ENCODE measurements at places on chromosomes 7 and 10.

DNA sequence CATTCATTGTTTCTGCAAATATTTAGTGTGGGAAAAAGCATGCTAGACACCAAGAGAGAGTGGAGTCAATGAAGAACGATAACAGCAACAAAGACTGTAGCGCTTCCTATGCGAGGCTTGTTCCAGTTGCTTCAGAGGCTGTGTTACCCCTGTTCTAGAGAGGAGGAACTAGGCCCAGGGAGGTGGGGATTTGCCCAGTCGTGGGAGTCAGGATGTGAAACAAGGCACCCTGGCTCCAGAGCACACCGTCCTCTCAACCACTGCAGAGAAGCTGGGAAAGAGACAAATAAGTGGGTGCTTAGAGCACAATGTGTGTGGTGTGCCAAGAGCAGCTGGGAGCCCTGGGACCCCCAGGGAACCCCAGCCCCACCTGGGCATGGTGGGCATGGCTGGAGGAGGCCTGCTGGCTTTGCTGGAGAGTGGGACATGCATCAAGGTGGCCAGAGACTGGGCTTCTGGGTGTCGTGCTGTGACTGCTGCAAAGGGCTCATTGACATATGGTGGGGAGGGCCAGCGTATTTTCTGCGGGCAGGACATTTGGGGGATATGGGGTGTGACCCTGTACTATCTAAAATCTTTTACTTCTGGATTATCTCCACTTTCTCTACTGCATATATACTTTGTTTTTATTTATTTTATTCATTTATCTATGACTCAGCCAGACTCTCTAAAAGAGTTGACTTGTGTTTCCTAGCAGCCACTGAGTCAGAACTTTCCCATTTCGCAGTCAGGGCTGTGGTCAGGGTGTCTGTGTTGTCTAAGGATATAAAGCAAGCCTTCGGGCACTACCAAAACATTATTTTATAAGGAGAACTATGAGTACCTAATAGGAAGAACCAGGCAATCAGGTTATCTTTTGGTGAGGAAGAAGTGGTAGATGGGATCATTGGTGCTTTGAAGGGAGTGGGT is 95.4 kb downstream of the TCF7L2 start:
- no peak for DNase-seq

- DNase-seq, result no peak
These were observed 15.1 kb upstream of the VIPR2 start for GRCh38 chr7:159159731-159160130.

DNA sequence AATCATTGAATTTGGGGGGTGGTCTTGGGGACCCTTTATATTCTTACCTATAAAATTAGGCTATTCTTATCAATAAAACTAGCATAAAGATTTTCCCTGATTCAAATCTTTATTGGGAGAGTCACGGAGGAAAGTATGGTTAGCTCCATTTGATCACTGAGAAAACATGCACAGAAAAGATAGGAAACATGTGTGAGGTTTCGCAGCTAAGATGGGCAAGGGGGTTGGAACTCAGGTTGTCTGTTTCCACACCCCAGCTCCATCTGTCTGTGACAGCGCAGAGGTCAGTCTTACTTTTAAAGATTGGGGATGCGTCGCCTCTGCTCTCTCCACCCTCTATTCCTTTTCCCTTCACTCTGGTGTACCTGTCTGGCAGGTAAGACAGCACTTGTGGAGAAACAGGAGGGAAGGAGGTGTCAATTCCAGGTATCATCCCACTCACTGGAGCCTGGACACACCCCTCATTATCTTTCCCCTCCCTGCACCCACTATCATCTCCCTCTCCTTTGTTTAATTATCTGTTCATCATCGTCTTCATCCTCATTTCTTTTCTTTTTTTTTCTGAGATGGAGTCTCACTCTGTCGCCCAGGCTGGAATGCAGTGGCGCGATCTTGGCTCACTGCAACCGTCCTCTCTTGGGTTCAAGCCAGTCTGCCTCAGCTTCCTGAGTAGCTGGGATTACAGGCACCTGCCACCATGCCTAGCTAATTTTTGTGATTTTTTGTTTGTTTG is 2.4 kb upstream of the DENND10 start:
- no peak for DNase-seq

GRCh38 chr10:80452640-80453039 is 1.5 kb upstream of the TSPAN14 start:
- DNase-seq, result no peak

Measured in T-helper 17 cell (primary cell).